Activated CD4-positive, alpha-beta T cell treated with anti-CD3 and anti-CD28 coated beads, Interleukin-2, amount 10 ng/mL, durations not matched to agents 24 days and 14 days (primary cell): ENCODE measurements at places on chromosomes 5 and 9. TPM values are rescaled to one million over a fixed set of nuclear protein-coding genes. Genes with fewer than 3 reads are reported as not detected.

GRCh38 chr9:27379311-27380251 lies 82.6 kb upstream of the EQTN start:
- DNase-seq: peak; percentile 86

- DNase-seq: no peak
Measured at GRCh38 chr5:72110394-72111013, 3.2 kb downstream of the MAP1B start.

GRCh38 chr9:88694625-88695024 lies 159.6 kb downstream of the NXNL2 start:
- DNase-seq: no peak

Gene MARCOL
- total RNA-seq: not detected in 2 replicates

- no peak for DNase-seq
Measured at GRCh38 chr5:112258571-112258970, 160.5 kb downstream of the EPB41L4A start.

DNA sequence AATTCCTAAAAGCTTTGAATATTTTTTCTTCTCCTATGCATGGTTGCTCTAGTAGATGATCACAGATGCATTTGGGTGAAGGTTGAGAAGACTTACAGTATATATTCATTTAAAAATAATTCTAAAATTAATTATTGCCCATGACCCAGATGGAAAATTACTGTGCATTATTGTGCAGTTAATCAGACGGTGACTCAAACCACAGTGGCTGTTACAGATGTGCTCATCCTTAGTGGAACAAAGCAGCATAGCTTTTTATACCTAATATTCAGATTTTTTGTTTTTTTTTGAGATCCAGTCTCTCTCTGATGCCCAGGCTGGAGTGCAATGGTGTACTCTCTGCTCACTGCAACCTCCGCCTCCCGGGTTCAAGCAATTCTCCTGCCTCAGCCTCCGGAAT lies 10.7 kb downstream of the OR2V1 start:
- no peak for DNase-seq

- DNase-seq: no peak
Measured at GRCh38 chr9:95078511-95078910, 239.0 kb downstream of the FANCC start.

- no peak for DNase-seq
Measured at GRCh38 chr9:132864277-132864676, 13.8 kb downstream of the AK8 start.

DNA sequence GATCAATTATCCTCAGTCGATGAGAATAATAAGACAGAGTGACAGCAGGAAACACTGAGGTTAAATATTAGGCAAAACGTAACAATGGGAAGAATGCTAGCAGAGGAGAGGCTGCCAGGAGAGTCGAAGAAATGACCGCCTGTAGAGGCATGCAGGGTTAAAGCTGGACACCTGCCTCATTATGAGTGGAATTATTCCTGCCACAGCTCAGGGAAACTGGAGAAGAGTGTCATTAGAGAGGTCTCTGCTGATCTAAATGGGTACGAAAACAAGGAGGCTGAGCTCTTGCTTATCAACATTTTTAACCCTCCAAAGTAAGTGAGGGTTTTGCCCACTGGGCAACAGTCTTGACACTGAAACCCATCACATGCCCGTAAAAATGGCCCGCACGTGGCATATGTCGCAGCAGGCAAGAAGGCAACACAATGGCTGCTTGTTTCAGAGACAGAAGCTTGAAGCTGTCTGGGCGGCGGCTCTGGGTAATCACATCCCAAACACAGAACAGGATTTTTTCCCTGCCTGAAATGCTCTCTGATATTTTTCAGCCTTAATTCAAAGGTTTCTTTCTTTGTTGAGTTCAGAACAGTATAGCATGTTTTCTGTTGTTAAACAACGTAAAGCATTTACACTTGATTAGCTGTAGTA lies 118.7 kb downstream of the MED27 start:
- no peak for DNase-seq

Gene FAM169A
- 1.8 and 2.6 TPM in 2 replicates for total RNA-seq

GRCh38 chr5:143585970-143586369 lies 182.5 kb upstream of the NR3C1 start:
- peak; percentile 59 for DNase-seq

DNA sequence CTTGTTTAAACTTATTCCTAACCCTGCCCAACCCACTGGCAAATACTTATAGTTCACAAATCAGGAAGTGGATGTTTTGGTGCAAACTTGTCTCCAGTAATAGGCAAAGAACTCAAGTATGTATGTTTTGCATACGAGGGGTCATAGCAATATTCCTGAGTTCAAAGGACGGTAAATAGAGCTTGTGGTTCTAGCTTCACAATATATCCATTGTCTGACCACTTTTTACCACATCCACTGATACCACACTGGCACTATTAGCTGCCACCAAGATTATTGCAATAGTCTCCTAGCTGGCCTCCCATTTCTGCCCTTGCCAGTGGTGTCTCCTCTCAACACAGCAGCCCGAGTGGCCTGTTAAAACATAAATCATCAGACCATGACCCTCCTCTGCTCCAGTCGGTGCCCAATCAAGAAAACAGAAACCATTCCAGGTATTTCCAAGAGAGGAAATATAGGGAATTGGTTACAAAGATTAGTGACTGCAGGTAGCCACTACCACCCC lies 17.0 kb downstream of the GRXCR2 start:
- no peak for DNase-seq

Gene SHOC1
- total RNA-seq: not detected in 2 replicates

DNA sequence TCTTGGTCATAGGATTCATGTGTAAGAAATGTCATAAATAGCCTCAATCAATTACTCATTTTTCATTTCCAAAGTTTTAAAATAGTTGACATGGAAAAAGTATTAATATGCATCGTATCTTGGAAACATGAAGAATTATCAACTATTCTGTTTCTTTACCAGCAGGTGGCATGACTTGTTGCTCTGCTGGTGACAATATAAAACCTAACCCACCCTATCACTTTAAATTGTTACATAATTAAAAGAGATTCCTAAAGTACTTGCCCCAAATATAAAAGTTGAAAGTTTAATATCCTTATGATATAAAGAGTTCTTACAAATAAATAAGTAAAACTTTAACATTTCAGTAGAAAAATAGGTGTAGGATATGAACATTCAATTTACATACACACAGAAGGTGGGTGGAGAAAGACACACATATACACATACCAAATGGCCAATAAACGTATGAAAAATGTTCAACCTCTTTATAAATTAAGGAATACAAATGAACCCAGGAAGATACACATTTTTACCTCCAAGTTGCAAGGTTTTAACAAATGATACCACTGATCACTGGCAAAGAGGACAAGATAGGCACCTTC lies 30.6 kb downstream of the MAP1B start:
- DNase-seq: no peak

- no peak for DNase-seq
Measured at GRCh38 chr9:136051837-136052471, 43.1 kb downstream of the NACC2 start.

DNA sequence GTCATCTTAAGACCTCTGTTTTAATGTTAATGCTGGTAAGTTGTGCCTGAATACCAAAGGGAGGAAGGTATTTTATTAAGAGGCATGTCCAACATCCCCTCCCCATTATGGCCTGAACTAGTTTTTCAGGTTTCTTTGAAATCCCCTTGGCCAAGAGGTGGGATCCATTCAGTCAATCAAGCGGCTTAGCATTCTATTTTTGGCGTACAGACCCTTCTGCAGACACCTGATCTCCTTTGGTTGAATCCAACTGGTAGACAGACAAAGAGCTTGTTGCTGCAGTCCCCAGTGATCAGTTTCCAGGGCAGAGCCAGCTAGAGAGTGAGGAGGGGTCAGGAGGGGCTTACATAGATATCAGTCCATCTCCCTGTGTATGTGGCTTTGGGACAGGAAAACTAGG lies 7.9 kb upstream of the KCNMB1 start:
- DNase-seq: no peak

Gene PAEP
- total RNA-seq: not detected in 2 replicates

DNA sequence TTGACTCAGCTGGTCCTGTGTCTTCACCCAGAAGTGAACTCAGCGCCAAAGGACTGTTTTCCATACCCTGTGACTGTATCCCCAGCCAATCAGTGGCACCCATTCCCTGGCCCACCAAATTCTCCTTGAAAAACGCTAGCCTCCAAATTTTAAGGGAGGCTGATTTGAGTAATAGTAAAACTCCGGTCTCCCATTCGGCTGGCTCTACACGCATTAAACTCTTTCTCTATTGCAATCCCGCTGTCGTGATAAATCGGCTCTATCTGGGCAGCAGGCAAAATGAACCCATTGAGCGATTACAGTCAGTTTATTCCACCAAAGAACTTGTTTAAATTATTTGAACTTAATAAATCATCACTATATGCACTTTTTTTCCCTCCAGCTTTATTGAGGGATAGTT lies 55.9 kb upstream of the PPP1R26 start:
- no peak for DNase-seq
